Neural progenitor cell (in vitro differentiated cells): ENCODE measurements at places on chromosomes 13 and 19.

DNA sequence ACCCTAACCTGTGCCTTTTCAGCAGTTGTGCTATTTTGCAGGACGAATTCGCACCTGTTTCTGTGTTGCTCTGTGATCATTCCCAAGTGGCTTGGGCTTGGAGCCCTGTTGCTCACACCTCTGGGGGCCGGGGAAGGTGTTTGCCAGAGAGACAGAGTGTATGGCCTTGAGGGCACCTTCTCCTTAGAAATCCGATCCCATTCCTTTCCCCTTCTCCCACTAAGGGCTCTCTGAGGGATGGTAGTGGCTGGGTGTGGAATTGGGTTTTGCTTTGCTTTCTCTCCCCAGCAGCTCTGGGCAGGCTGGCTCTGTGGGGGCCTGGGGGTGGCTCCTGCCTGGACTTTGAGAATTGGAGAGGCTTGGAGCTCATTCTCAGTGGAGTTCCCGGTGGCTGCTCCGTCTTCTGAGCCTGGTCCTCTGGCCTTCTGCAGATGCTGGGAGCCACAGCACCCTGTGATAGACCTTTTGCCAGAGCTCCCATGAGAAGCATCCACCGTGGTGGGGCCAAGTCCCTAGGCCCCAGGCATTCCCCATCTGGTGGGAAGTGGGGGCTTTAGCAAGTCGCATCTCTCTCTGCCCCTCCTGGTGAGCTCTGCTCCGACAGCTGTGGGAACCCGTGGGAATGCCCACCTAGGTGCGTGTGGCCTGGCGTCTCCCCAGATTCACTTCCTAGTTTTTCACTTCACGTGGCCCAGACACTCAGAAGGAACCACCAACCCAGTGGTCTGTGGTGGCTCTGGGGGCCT, 26.1 kb downstream of the ATP11A start:
- no peak for DNase-seq

- DNase-seq, result no peak
These were observed 813 bp upstream of the DMPK start for GRCh38 chr19:45782820-45783785.

GRCh38 chr13:35699825-35700510, 223.5 kb upstream of the MAB21L1 start:
- DNase-seq, result no peak

DNA sequence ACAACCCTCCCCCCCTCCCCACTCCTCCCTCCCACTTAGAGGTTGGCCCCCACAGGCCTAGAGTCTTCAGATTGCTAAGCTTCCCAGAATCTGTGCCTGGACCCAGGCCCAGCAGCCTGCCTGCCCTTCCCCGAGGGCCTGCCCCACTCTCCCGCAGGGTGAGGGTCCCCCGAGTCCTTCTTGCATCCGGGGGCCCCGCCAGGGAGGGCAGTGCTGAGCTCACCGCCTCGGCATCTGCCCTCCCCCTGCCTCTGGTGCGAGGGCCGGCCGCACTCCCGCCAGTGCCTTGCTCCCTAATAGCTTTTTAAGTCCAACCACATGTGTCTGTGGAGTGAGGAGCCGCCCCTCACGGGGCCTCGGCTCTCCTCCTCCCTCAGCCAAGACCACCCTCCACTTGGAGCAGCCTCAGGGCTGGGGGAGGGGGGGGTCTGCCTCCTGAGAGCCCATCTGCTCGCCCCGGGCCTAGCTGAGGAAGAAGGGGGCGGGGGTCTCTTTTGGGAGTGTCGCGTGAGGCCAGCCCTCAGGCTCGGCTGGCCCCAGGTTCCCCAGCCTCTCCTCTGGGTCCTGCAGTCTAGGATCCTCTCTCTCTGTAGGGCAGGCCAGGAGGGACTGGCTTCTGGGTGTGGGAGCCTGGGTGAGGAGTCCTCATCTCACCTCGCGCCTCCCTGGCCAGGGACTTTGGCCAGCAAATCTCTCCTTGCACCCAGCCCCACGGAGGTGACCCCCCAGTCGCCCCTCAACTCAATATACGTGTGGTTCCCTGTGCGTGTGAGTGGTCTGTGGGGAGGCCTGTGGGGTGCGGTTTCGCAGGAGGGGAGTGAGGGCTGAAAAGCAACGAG, 47.2 kb downstream of the LYL1 start:
- DNase-seq, result peak; percentile 75

GRCh38 chr19:48963371-48964204, 1.5 kb upstream of the FTL start:
- peak; percentile 73 for DNase-seq

DNA sequence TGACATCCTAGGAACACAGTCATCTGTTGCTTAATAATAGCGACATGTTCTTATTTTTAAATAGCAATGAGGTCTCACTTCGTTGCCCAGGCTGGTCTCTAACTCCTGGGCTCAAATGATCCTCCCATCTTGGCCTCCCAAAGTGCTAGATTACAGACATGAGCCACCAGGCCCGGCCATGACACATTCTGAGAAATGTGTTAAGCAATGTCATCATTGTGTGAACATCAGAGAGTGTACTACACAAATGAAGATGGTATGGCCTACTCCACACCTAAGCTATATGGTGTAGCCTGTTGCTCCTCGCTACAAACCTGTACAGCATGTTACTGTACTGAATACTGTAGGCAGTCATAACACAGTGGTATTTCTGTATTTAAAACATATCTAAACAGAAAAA, 24.6 kb upstream of the GARRE1 start:
- no peak for DNase-seq

GRCh38 chr13:99231721-99232120, 26.5 kb downstream of the GPR18 start:
- DNase-seq, result no peak

DNA sequence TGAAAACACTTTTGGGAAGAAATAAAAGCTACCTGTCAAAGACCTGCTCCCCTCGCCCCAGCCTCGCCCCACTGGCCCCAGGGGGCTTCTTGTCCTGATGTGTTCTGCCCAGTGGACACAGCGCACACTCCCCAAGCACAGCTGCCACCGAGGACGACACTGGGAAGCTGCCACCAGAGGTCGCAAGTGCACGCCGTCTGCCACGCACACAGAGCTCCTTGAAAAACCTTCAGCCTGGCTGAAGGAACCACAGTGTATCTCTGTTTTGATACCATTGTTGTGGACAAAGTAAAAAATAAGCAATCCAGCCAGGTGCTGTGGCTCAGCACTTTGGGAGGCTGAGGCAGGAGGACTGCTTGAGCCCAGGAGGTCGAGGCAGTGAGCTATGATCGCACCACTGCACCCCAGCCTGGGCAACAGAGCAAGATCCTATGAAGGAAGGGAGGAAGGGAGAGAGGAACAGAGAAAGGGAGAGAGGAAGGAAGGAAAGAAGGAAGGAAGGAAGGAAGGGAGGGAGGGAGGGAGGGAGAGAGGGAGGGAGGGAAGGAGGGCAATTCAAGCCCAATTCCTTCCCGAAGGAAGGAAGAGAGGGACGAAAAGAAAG, 57.3 kb downstream of the CEBPG start:
- DNase-seq, result peak; percentile 83

- DNase-seq, result no peak
These were observed 501.3 kb downstream of the EFNB2 start for GRCh38 chr13:106034201-106034600.

- peak; percentile 66 for DNase-seq
These were observed 1.5 kb downstream of the ZNF101 start for GRCh38 chr19:19670070-19670551.

GRCh38 chr13:71871176-71871754, 4.3 kb upstream of the DACH1 start:
- no peak for DNase-seq

DNA sequence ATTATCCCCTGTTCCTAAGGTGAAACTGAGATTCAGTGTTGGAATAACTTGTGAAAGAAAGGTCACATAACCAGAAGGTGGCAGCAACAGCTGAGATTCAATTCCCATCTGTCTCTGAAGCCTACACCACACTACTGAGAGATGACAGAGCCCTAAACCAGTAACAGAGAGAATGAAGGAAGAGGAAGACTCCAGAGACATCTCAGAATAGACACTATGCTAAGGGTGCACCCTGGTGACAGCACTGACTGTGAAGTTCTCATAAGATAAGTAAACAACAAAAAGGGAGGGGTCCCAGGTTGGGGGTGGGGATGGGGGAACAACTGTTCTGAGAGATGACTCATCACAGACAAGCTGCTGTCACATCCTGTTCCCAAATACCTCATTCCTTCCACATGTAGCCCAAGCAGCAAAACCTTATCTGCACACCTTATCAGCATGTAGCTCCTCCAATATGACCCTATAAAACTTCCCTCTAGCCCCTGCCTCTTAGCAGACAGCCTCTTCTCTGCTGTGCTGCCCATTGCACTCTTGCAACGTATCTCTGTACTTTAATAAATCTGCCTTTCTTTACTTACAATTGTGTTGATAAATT, 46.5 kb downstream of the UTP14C start:
- no peak for DNase-seq

DNA sequence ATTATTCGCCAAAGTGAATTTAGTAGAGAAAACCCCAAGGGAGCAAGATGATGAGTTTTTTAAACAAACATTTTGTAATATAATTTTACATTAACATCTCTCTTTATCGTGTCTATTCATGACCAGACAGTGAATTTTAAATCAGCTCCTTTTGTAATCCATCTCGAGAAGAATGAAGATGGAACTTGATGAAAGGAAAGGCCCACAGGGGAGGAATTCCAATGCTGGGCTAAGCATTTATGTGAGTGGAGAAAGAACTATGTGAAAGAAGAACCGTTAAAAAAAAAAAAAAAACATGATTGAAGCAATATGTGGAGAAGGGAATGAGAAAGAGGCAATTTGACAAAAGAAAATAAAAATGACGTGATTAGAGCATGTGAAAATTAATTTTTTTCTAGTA, 170.6 kb downstream of the KCTD12 start:
- DNase-seq, result peak; percentile 44

GRCh38 chr19:45574526-45574925, 10.1 kb downstream of the OPA3 start:
- no peak for DNase-seq

- peak; percentile 40 for DNase-seq
These were observed 25.1 kb downstream of the TINCR start for GRCh38 chr19:5542665-5543064.

DNA sequence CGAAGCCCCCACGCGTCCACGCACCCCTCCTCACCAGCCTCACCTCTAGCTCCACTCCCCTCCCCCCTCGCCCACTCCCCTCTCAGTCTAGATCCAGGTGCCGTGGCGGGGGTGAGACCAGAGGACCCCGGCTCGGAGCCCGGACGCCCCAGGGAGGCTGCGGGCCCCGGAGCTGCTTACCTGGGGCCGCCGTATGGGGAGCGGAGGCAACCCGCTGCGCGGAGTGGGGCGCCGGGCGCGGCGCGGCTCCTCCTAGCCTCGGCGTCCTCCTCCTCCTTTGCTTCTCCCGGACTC, 353 bp downstream of the ENOX1 start:
- no peak for DNase-seq

- no peak for DNase-seq
These were observed 908.2 kb downstream of the EFNB2 start for GRCh38 chr13:105627270-105627669.

GRCh38 chr19:40539070-40539469, 37.6 kb upstream of the SHKBP1 start:
- DNase-seq, result no peak

- DNase-seq, result peak; percentile 53
These were observed 599 bp upstream of the ARHGEF7 start for GRCh38 chr13:111114362-111115060.

DNA sequence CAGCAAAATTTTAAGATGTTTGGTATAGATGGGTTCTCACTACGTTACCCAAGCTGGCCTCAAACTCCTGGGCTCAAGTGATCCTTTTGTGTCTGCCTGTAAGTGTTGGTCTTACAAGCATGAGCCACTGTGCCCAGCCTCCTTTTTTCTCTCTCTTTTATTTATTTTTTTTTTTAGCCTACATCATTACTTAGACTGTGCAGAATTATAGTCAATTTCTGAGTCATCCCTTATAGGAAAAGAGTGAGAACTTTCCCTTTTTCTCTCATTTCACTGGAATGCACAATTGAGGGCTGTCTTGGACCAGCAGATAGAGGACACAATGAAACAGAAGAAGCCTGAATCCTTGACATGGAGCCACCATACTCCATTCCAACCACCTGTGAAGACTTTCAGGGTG, 13.3 kb downstream of the TSKS start:
- DNase-seq, result no peak

DNA sequence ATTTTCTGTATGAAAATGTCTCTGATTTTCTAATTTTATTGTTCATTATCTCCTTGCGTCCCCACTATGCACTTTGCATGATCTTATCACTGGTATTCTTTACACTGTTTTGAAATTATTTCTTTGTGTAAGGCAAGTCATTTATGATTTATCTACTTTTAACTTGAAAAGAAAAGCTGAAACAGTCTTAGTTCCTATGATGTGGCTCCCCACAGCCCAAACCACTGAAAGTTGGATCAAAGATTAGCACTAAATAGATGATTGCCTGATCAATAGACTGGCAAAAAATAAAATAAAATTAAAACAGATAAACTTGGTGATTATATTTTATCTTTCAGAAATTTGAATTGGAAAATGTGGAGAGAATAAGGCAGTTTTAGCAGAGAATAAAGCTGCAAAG, 1101.9 kb downstream of the PCDH9 start:
- no peak for DNase-seq

DNA sequence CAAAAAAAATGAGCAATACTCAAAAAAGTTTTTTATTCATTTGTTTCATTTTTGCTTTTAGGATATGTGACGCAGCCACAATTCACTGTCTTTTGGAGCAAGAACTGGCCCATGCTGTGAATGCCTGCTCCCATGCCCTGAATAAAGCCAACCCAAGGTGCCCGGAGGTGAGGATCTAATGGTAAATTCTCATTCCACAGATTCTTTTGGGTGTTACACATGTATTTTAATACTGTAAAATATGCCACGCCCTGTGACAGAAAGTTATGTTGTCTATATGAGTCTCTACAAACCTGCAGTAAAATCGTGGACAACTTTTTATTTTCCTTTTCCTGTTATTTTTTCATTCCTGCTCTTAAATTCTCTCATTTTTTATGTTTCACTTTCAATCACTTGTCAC, 57.5 kb upstream of the AKAP11 start:
- DNase-seq, result no peak

GRCh38 chr19:14114854-14115253, 2.7 kb downstream of the PRKACA start:
- peak; percentile 60 for DNase-seq

DNA sequence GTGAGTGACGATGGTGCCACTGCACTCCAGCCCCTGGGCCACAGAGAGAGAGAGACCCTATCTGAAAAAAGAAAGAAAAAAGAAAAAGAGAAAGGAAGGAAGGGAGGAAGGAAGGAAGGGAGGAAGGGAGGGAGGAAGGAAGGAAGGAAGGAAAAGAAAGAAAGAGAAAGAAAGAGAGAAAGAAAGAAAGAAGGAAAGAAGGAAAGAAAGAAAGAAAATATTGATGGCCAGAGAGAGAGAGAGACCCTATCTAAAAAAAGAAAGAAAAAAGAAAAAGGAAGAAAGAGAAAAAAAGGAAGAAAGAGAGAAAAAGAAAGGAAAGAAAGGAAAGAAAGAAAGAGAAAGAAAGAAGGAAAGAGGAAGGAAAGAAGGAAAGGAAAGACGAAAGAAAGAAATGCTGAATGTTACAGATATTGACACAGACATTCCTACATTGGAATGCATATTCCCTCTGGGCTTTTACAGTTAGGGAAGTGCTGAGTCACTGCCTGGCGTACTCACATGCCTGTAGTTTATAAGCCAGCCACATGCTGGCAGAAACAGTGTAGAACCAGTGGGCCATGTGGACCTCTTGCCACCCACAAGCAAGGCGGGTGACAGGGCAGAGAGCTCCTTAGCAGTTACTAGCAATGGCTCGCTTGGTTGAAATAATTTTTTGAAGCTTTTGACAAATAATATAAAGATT, 34.6 kb upstream of the SLC46A3 start:
- DNase-seq, result no peak
